ENCODE measurements at places on chromosomes 6 and 20.

DNA sequence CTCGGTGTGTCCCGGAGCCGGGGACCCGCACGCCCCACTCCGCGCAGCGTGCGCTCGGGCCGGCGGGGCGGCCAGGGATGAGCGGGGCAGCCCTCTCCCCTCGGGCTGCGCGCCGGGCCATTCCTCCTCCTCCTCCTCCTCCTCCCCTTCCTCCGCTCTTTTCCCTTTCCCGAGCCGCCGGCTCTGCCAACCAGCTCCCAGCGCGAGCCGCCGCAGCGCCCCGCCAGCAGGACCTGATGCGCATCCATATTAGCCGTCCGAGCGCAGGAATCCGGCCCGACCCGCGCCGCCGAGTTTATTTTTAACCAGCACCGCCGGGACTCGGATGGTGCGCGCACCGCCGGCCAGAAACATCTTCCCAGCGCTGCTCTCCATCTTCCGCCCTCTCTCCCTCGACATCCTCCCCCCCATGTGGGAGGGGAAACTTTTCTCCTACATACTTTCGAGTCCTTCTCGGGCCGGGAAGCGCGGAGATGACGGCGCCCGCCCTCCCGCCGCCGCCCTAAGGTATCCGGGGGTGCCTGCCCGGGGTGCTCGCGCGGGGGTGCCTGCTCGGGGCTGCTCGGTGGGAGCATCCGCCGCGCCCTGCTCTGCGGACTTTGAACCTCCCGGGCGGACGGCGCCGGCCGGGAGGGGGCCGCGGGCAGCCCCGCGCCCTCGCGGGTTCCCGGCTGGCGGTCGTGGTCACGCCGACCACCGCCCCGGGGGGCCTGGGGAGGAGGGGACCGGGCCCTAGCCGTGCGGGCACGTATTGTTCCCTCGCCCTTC is 619 bp downstream of the RREB1 start:
- no peak for DNase-seq

GRCh38 chr20:61776491-61777075 is 289.1 kb downstream of the TAF4 start:
- no peak for DNase-seq

DNA sequence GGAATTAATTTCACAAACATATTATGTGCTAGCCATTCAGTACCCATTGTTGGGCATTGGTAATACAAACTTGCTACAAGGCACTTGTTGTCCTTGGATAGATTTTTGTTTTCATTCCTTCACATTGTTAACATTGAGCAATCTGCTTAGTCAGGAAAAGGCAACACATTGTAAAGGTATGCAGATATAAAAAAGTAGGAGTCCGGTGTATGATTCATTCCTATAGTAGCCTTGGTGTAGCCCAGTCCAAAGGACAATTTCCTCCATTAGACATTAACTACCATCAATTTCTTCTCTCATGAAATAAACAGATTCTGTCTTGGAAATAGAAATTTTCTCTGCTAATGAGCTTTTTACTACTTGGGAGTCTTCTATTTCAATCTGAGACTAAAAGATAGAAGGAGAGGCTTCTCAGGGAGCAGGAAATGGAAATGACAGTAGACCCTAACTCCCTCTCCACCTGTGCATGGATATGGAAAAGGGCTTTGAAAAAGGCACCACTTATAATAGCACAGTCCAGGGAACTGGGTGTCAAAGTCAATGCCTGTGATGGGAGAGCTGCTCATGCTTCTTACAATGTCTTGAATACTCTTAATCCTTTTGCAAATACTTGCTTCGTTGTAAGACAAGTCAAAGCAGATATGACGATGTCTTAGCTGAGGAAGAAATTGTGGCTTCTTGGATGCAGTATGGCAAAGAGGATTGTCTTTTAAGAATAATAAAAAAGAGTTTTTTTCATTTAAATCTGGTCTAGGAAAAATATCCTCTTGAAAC is 369.4 kb upstream of the CITED2 start:
- no peak for DNase-seq

DNA sequence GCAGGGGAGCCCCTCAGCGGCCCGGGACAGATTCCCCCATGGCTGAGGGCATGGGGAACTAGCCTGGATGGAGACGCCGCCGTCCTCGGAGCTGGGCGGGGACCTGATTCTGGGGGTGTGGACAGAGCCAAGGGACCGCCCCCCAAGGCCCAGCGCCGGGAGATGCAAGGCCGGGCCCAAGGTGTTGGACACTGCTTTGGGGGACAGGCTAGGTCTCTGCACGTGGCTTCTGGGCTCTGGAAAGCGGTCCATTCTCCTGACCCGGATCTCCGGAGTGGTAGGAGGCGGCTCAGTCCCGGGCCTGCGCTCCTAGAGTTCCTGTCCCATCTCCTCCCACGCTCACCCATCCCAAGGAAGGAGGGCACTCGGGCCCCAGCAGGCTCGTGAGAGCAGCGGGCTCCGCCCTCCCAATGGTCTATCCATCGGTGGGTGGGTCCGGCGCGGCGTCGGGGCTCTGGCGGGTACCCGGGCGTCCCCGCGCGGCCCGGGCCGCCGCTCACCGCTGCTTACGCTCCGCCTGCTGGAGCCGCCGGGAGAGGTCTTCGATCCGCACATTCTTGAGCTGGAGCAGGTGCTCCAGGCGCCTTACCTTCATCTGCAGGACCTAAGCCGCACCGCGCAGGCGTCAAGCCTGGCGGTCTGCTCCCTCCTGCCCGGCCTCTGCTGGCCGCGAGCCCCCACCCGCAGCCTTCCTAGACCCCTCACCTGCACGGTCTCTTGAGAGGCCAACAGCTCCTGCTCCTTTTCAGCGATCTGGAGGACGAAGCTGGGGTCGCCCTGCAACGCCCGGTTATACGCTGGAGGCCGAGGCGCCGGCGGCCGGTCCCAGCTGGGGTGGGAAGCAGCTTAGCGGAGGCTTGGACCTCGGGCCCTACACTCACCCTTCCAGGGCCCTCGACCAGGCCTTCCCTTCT is 3.3 kb downstream of the SPEF1 start:
- no peak for DNase-seq

DNA sequence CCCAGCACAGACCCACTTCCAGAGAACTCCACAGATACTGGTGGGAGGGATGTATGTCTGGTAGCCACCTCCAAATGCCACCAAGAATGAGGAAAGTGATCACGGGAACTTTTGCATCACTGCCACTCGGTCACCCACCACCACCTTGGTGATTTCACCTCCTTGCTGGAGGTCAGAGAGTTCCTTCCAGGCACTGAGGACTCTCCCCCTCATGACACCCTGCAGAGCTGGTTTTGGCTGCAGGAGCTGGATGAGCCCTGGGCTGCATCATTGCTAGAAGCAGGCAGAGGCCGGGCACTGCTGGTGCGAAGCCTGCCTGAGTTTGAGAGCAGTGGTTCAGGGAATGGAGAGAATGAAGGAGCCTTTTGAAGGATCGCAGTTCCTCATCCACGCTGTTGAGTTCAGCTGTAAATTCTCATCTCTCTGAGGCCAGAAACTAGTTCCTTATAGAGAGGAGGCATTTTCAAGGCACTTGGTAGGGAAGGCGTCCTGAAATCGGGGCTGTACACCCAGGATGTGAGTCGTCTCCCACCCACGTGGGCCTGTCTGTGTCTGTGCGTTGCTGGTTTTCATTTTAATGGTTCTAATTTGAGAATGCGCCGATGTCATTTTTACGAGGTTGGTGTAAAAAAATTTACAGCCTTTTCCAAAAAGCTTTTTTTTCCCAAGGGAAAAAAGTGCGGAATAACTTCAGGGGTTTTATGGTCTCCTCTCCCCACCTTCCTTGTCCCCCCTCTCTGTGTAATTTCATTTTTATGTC is 25.0 kb downstream of the FOXP4 start:
- DNase-seq: no peak

DNA sequence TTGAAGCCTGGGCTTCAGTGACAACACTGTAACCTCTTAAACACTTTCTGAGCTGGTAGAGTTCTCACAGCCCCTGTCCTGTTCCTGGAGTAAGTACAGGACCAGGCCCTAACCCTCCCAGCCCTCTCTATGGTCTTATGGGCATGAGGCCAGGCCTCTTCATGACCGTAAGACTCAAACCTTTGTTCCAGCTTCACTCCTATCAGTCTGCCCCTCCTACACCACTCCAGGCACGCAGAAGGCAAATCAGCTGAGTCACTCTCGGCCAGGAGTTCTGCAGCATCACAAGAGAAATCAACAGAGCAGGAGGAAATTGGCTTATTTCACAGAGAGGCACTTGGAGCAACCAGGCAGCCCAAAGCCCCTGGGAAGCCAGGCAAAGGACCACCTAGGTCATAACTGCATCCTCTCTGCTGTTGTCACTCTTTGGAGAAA is 25.3 kb upstream of the CHD6 start:
- no peak for DNase-seq

- no peak for DNase-seq
Measured at GRCh38 chr20:48690888-48691287, 136.9 kb downstream of the PREX1 start.

GRCh38 chr6:44060612-44061374 is 66.5 kb downstream of the MRPL14 start:
- DNase-seq: no peak

DNA sequence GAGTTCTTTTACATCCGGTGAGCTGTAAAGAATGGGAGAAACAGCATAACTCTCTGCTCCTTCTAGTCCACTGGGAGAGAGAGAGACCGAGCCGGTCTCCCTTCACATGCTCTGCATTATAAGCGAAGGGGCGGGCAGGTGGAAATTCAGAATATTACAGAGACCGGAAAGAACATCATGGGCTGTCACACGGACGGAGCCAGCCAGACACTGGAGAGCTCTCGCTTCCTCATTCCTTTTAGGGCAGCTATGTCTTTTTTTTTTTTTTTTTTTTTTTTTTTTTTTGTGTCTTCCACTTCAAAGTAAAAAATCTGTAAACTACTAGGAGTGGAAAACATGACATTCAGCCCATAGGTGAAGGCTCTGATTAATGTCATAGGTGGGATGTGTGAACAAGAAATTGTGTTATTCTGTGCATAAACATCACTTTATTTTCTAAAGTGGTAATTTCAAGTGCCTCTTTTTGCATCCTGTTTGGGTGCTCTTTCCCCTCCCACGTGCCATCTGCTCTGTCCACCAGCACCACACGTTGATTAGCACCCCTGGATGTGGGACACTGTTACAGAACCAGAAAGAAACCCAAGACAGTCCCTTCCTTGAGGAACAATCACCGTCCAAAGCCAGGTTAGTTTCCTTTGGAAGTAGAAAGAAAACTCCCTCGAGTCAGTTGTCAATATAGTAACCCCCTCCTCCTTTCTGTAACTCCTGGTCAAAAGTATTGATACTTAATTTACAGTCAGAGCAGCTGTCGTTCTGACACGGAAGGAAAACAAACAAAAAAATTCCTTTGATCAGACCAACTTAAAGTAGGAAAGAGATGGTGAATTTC is at the start of gene TAGAP:
TSS of gene TAGAP (minus strand) at position 93 of the 829 bp plus-strand sequence. CDS start 845 bp downstream, outside the sequence.
- DNase-seq: peak; percentile 78

DNA sequence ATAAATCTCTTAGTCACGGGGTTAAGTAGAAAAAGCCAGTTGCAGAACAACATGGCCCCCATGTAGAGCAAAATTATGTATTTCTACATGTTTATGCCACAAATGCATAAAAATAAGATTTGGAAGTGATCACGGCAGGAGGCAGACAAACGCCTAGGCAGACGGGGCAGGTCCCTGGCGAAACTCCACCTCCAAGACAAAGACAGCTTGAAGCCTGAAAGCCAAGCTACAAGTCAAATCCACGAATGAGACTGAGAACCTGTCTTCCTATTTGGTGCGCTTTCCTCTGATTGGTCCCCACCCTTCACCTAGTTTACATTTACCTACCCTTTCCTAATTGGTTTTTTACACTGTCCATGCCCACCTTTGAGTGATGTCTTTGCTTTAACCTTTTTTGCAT is 28.7 kb upstream of the AHCY start:
- DNase-seq: no peak

DNA sequence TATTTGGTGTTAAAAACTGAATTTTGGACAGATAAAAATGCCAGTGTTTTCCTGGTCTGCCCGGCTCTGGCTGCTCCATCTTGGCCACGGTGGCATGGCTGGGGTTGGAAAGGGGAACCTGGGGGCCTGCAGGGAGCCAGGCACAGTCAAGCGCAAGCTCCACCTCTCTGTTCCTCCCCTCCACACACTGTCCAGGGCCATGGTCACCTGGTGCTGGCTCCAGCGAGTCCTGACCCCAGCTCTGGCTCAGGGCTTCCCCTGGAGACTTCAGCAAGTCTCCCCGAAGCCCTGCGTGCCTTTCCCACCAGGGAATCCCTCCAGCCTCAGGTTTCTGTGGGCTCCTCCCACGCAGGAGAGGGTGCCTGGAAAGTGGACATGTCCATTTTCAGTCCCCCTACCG is 298.5 kb downstream of the QKI start:
- DNase-seq: no peak

DNA sequence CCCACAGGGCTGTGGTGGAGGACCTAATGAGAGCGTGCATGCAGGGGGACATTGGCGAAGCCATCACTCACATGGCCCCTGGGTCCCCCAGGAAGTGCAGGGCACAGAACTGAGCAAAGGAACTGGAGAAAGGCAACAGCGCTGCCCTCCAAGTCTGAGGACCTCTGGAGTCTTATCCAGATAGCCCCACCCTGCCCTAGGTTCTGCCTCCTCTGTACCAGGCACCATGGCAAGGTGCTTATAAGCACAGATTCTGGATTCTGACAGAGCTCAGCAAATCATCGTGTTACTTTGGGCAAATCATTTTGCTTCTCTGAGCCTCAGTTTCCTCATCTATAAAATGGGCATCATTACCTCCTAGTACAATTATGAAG is 44.5 kb downstream of the SLC13A3 start:
- DNase-seq: no peak

- DNase-seq: no peak
Measured at GRCh38 chr6:15871276-15871675, 208.4 kb upstream of the DTNBP1 start.

- DNase-seq: no peak
Measured at GRCh38 chr6:144696610-144697368, 411.7 kb downstream of the UTRN start.

DNA sequence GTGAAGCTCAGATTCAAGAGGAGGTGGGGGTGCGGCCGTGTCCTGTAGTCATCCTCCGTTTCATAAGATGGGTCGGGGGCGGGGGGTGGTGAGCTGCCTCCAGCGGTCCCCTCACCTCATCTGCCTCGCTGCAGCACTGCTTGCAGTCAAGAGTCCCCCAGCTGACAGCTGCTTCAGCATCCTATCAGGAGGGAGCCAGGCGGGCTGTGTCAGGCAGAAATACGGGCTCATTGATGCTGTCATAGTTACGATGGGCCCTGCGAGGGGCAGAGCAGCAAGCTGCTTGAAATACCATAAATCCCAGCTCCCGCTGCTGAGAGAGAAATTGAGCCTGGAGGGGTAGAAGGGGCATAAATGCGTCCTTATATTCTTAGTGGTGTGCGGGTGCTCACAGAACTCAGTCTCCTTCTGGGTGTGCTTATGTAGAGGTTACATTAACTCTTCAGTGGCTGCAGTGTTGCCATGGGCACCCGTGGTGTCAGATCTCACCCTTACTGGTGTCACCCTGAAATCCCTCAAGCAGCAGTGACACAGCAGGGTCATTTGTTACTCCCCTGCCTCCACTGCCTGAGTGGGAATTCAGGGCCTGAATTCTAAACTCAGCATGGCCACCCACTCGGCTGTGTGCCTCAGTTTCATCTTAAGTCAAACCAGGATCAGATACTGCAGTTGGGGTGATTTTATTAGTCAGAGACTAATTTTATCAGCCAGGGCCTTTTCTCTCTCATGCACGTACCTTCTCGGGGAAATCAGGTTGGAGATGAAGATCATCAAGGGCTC is 21.8 kb downstream of the CCDC167 start:
- DNase-seq: no peak

Measured in stimulated activated CD8-positive, alpha-beta memory T cell treated with anti-CD3 and anti-CD28 coated beads, Interleukin-4, amount 100 ng/mL, for 1 hour (primary cell).